ENCODE measurements at places on chromosomes 7 and 10. TPM values are rescaled to one million over a fixed set of nuclear protein-coding genes. Genes with fewer than 3 reads are reported as not detected.

The FAM241B gene
- 4.9 TPM for total RNA-seq

The IRF5 gene
- 6.5 TPM for total RNA-seq

The SH3PXD2A gene
- total RNA-seq, result 0.82 TPM

The SYCE1 gene
- not detected for total RNA-seq

The SUN3 gene
- not detected for total RNA-seq

The ARHGAP19 gene
- 20.7 TPM for total RNA-seq
